ENCODE measurements at places on chromosomes 13 and 19.
A peak's percentile ranks its signal among the peaks of the same experiment; 100 is the strongest.

- DNase-seq: no peak
Measured at GRCh38 chr19:48085076-48085475, 25.5 kb downstream of the PLA2G4C start.

GRCh38 chr13:113298043-113298945, 1.3 kb downstream of the LAMP1 start:
- no peak for DNase-seq

- no peak for DNase-seq
Measured at GRCh38 chr19:21883516-21883915, 47.5 kb upstream of the ZNF43 start.

GRCh38 chr19:16380943-16381755, 56.5 kb downstream of the KLF2 start:
- no peak for DNase-seq

DNA sequence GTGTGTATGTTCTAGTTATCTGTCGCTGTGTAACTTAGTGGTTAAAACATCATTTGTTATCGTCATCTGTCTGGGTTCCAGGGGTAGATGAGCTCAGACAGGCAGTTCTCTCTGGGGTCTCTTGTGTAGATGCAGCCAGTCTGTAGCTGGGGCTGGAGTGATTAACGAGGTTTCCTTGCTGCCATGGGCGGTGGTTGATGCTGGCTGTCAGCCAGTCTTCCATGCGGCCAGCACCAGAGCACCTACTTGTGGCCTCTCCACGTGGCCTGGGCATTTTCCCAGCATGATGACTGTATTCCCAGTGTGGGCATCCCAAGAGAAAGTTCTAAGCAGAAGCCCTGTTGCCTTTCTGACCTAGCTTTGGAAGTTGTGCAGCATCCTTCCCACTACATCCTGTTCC, 10.7 kb downstream of the ERCC5 start:
- no peak for DNase-seq

DNA sequence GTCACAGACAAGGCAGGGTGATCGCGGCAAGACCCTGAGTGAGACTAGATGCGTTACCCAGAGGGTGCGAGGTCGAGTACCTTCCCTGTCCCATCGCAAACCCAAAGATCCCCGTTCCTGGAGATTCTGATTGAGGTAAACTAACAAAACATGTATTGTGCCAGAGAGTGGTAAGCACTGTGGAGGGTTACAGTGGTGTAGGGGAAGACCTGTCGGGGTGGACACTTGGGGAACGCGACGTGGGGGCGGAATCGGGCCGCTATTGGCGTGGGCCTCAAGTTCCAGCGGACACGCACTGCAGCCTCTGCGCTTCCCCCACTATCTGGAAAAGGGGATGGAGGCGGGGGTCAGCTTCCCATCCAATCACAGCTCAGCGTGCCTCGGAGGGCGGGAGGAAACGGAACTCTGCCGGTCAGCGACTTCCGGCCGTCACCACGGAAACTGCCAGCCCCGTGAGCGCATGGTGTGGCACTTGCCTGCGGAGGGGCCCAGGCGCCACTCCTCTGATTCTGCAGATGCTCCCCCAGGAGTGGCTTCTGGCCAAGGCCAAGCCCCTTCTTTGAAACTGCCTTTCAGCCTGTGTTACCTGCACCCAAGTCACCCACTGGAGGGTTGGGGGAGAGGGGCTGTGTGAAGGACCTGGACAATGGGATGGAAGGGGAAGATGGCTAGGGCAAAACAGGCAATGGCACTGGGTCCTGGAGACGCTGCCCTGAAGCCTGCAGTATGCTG, 1.0 kb upstream of the UBE2M start:
- peak; percentile 92 for DNase-seq

- no peak for DNase-seq
Measured at GRCh38 chr19:14409146-14410023, 9.8 kb downstream of the DDX39A start.

DNA sequence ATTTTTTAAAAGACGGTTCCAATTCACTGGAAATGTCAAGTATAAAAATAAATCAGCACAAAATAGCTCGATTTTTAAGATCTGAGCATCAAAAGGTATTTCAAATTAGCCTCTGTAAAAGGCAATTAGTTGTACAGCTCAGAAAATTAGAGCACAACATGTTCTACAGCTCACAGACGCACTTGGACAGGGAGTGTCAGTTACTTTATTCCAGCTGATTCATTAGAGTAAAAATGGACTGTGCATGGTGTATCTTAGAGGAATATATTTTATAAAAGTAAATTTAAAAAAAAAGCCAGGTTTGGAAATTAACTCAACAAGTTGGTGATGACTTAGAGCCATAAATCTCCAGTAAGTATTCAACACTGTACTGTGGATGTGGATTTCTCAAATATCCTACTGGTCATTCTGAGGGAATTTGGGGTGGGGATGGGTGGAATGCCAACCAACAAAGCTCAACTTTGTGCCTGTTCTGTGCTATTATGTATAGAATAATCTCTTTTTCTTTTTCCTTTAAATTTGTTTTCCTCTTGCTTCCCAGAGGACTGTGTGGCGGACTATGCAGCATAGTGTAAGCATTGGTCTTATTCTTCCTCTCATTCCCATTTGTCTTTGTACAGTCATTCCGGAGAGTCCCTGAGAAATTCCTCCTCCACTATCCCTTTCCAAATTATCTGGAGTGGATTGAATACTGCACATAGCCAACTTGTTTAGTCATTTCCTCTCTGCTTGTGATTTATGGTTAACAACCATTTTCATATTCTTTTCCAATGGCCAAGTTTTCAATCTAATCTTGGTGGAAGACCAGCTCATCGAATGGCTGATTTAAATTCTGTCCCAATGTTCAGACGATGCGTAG, 169.3 kb downstream of the DCT start:
- no peak for DNase-seq

DNA sequence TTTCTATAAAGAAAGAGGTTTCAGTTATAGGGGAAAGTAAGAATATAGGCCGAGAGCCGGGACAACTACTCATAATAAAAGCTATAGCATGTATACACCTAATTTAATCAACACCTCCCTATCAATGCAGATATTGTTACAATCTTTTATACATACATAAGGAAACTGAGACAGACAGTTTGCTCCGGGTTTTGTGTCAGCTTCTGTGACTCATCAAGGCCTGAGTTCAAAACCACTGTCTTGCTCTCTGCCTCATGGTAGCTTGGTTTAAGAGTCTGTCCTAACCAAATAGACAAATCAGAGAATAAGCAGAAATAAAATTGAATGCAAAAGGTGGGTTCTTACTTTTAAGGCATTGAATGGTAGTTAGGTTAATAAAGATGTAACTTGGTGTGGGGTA, 222.9 kb downstream of the GGACT start:
- no peak for DNase-seq

DNA sequence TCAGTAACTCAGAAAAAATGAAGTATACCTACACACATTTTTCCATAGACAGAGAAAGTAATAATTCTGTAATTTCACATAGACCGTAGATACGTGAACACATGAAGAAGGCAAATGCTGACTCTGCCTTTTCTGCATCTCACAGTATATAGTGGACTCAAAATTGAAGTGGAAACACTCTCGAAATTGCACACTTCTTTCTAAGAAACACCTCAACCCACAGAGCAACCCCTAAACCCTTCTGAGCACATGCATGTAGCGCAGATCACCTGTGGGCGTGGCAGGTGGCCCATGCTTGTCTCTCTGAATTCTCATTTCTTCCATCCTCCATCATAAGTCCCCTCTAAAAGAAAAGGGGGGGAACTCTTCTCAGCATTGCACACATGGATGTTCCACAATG, 34.7 kb downstream of the COL4A1 start:
- no peak for DNase-seq

- no peak for DNase-seq
Measured at GRCh38 chr13:42752731-42753130, 28.7 kb upstream of the FAM216B start.

- no peak for DNase-seq
Measured at GRCh38 chr13:56352361-56352760, 788.4 kb upstream of the PRR20A start.

GRCh38 chr13:112828082-112828699, 138.4 kb downstream of the ATP11A start:
- no peak for DNase-seq

DNA sequence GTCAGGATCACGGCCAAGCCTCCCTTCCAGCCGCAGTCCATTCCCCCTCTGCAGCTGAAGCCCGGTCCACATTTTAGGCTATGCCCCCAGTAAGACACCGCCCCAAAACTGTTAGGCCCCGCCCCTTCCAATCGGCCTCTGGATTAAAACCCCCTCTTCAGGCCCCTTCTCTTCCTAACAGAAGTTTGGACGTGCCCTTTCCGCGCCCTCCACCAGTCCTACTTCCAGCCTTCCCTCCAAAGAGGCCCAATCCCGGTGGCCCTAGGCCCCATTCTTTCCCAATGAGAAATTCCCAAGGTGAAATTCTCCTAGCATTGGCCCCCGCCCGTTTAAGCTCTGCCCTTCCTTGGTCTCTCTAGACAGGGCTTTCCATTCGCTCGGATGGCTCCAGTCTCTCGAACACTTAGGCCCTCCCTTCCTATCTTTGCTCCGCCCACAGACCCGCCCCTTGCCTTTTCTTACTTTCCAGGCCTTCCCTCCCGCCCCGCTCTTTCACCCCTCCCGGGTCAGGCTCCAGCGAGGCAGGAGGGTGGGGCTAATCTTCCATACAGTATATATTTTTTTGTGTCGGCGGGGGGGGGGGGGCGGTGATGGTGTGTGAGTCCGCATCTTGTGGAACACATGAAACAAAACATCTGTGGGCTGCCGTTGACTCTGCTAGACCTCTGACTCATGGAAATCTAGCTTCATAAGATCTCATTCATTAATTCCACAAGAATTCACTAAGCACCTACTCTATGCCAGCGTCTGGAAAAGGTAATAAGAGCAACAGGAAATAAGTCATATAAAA, 13.6 kb downstream of the LTBP4 start:
- DNase-seq: peak; percentile 38

DNA sequence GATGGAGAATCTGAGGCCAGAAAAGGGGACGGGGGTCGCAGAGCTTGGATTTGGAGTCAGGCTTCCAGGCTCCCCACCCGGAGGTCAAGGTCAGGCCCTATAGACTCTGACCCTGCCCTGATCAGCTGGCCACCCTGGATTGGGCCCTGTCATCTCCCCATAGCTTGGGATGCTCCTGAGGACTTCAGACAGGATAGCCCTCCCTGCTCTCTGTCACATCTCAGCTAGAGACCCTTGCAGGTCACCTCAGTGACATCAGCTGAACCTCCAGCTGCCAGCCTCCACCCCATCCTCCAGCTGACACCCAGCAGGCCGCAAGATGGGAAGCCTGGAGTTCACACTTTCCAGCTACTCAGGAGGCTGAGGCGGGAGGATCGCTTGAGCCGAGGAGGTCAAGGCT, 2.8 kb upstream of the TPM4 start:
- no peak for DNase-seq

DNA sequence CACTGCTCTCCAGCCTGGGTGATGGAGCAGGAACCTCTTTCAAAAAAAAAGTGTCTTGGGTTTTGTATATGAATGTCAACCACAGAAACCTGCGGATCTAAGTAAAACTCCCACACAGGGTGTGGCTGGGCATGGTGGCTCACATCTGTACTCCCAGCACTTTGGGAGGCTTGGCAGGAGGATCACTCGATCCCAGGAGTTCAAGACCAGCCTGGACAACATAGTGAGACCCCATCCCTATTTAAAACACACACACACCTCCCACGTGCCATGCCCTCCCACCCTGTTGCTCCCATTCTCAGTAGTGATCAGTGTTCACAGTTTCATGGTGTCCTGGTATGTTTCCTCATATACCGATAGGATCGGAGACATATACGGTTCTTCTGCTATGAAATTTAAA, 9.2 kb downstream of the TMED1 start:
- DNase-seq: no peak

GRCh38 chr19:2050349-2050990, 574 bp downstream of the MKNK2 start:
- no peak for DNase-seq

DNA sequence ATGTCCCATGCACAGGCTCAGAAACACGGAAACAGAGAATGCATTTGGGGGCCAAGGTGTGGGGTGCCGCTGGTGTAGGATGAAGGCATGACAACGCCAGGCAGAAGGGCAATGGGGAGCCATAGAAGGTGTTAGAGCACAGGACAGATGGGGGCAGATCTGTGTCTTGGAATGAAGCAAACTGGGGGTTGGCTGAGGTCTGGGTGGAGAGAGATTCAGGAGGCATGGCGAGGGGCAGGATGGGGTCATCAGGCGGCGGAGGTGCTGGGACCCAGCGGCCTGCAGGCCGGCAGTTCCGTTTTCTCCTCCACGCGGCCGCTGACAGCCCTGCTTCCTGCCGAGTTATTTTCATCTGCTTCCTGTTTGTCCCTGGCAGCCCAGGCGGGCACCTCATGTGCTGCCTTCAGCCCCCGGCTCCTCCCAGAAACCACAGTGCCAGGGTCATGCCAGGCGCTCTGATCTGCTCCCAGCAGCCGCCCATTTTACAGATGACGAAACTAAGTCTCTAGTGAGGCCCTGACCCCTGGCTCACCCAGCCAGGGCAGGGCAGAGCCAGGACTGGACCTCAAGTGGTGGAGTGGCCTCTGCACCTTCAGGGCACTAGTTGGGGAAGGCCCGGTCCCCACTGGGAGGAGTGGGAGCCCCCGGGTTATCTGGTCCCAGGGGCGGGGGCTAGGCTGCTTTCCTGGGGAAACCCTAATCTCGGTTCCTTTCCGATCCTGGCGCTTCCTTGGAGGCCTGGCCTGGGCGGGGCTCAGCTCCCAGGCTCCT, 2.2 kb downstream of the ARHGAP45 start:
- DNase-seq: no peak

GRCh38 chr13:30158774-30159445, 148.4 kb downstream of the KATNAL1 start:
- DNase-seq: peak; percentile 9

- no peak for DNase-seq
Measured at GRCh38 chr13:48231933-48232332, 1.1 kb upstream of the ITM2B start.

DNA sequence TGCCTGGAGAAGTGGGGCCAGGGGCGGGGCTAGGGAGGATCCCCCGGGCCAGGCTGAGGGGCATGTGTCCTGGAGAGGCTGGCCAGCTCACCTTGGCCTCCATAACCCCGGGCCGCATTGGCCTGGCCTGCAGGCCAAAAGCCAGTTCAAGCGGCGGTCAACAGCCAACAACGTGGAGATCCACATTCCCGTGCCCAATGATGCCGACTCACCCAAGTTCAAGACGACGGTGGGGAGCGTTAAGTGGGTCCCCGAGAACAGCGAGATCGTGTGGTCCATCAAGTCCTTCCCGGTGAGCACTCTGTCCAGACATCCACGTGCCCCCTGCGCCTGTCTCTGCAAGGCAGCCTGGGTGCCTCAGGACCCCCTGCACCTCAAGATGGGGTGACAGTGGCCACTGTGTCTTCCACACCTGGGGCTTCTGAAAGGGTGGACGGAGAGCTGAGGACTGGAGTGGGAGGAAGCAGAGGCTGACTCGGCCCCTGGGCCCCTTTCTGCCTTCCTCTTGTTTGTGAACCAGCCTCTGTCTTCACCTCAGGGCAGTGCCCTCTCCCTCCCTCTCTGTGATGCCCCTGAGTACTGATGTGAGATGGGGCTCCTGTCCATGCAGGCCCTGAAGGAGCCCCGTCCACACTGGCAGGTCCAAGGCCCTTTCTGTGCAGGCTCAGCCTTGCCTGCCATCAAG, 31.1 kb downstream of the AP1M1 start:
- no peak for DNase-seq

GRCh38 chr19:21328406-21328805, 804 bp downstream of the ZNF708 start:
- DNase-seq: no peak

All from Calu3 (cell line).